ENCODE measurements at places on chromosomes 6 and 20. TPM values are rescaled to one million over a fixed set of nuclear protein-coding genes. Genes with fewer than 3 reads are reported as not detected.

DNA sequence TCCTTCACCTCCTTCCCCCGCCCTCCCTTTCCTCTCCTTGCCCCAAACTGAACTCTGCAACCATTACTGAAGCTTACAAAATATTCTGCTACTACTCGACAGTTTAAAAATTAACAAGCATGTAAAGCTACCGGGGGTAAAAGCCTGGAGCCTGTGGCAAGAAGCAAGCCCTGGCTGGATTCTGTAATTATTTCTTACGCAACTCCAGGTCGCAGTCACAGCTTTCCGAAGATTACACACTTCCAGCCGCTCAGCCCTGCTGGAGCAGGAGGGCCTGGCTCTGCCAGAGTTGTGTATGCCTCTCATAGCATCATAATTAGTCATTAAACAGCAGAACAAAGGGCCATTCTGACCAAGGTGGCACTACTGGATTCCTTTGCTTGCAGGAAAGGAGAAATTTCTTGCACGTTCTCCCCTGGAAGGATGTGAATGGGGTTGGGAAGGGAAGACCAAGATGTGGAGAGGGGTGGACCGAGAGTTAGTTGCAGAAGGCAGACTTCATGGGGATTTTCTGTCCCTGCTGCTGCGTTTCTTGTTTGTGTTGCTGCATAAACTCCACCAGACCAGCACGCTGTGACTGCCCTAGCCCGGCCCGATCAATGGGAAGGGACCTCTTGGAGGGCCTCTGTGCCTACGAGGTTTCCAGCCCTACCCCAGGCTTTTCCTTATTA, 23.6 kb downstream of the FOXQ1 start:
- DNase-seq = no peak

DNA sequence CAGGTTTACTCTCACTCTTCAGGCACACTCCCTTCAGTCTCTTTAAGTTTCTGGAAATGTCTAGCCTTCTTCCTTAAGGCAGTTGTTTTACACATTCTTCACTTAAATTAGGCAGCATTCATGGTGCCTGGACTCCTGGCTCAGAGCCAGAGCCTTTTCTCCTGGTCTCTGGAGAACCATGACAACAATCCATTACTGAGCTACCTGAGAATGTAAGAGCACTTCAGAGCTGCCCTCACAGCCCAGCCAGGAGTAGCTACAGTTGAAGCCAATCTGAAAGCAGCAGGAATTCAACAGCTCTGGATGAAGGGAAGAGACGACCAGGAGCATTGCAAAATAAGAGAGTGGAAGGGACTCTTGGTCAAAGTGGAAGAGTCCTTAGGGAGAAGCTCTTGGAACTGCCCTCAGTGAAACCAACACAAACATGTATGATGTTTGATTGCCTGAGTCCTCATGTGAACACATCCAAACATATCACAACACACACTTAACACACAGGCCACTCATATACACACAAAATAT, 416.8 kb upstream of the SPTLC3 start:
- DNase-seq = no peak

- no peak for DNase-seq
Measured at GRCh38 chr6:12717356-12717755, 789 bp downstream of the PHACTR1 start.

- no peak for DNase-seq
Measured at GRCh38 chr6:13304580-13305260, 23.6 kb downstream of the TBC1D7 start.

- no peak for DNase-seq
Measured at GRCh38 chr6:149701714-149702113, 16.2 kb downstream of the LATS1 start.

GRCh38 chr20:44069203-44070011, 117.6 kb downstream of the JPH2 start:
- peak; percentile 89 for DNase-seq

The SLC17A2 gene
- not detected for total RNA-seq

- no peak for DNase-seq
Measured at GRCh38 chr6:138588805-138589434, 89.6 kb upstream of the NHSL1 start.

The SHLD1 gene
- 3.1 TPM for total RNA-seq

GRCh38 chr6:43677759-43678158, 9.8 kb downstream of the MRPS18A start:
- no peak for DNase-seq

- DNase-seq = no peak
Measured at GRCh38 chr20:63734946-63735858, 1.3 kb upstream of the LIME1 start.

All from mesenteric fat pad (tissue), 1 donor.